MG63 (cell line): ENCODE measurements at places on chromosomes 11 and 22.

DNA sequence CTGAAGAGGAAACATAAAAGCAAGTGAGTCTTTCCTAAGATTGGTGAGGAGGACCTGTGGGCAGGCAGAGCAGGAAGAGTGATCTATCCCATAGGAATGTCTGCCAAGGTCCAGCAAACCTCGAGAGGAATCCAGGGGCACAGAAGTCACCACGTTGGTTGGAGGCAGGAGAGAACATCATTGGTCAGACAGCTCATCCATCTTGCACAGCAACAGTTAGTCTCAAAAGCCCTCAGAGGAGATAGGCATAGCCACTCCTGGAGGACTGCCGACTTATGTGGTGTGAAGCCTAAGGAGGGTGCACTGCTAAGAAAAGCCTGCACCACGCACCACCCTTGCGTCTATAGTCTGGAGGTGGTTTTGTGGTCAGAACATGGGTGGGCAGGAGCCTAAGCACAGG lies 109.1 kb downstream of the RASSF10 start:
- DNase-seq, result peak; percentile 87

DNA sequence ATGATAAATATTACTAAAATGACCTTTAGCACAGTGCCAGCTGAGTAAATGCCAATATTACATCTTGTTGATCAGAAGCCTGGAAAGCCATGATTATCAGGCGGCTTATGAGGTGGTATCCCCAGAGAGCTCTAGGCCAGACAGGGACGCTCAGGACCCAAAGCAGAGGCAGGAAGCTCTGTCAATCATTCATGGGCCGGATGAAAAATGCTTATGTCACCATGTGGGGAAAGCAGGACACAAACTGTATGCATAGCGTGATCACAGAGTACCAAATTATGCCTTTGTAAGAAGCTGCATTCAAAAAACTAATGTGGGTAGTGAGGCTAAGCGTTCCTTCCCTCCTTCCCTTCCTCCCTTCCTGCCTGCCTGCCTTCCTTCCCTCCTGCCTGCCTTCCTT lies 82.6 kb downstream of the TENM4 start:
- DNase-seq, result no peak

DNA sequence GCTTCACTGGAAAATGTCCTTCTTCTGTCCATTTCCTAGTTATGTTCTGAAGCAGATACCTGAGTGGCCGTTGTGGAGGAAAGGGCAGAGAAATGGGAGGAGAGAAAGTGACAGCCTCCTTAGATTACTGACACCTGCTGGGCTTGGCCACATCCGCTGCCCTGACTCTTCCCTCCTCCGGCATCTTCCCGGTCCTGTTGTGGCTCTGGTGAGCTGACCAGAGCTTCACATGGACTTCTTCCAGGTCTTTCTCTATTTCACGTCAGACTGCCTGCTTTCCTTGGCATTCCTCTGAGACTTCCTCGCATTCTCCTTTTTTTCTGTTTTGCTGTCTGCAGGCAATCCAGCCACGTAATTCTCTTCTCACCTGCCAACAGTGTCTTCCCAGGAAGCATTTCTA lies 138.7 kb upstream of the E2F8 start:
- peak; percentile 66 for DNase-seq

- no peak for DNase-seq
These were observed 452.9 kb downstream of the MN1 start for GRCh38 chr22:27348634-27349033.

DNA sequence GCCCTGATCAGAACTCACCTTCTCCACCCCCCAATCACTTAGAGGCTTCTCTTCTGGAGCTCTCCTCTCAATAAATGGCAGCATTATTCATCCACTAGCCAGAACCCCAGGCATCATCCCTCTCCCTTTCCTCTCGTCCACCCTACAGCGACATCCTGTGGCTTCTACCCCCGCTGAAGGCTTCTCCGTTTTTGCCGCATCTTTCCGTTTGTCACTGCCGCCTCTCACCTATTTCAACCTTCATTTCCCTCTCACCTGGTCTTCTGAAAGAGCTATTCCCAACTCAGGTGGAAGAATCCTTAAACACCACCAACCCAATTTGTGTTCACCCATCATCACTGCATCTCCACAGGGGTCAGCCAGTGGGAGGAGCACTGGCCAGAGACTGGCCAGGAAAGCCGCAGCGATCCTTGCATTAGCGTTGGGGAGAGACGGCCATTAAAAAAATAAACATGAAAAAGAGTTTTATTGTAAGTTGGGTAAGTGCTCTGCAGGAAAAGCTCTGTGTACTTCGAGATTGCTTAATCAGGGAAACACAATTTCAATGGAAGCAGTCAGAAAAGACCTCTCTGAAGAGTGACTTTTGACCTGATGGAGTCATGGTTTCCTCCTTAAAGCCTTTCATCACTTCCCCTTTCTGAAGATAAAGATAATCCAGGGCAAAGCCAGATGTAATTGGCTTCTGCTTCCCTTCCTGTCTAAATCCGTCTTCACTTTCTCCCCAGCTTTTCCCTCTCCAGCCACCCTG lies 36.7 kb downstream of the SPATA19 start:
- DNase-seq, result no peak

GRCh38 chr11:84817998-84818397 lies 809.1 kb downstream of the DLG2 start:
- peak; percentile 23 for DNase-seq

GRCh38 chr11:121482231-121483129 lies 29.7 kb upstream of the SORL1-AS1 start:
- DNase-seq, result no peak

DNA sequence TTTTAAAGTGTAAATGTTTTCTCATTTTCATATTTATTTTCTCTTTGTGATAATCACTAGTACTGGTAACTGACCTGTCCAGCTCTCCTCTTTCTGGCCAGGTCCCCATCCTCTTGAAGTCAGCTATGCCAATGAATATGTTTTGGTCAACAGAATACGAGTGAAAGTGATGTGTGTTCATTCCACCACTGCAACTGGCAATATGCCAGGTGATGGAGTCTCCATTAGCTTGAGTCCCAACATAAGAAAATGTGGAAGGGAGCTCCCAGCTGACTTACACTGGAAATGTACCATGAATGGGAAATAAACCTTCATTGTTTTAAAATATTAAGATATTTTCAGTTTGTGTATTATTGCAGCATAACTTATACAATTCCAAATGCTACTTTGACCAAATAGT lies 75.8 kb downstream of the CCDC34 start:
- no peak for DNase-seq

DNA sequence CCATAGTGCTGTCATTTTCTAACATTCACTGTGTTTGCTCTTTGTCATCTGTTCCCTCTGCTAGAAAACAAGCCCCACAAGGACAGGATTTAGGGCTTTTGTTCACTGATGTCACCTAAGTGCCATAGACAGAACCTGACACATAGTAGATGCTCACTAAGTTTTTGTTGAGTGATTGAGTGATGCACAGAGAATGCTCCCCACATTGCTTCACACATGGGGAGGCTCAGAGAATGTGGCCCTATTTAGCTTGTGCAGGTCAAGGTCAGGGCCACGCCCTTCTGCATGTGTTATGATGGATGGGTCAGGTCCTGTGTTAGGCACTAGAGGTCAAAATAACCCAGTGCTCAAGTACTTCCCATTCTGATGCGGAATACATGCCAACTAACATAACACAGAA lies 33.1 kb upstream of the TSKU start:
- DNase-seq, result no peak

DNA sequence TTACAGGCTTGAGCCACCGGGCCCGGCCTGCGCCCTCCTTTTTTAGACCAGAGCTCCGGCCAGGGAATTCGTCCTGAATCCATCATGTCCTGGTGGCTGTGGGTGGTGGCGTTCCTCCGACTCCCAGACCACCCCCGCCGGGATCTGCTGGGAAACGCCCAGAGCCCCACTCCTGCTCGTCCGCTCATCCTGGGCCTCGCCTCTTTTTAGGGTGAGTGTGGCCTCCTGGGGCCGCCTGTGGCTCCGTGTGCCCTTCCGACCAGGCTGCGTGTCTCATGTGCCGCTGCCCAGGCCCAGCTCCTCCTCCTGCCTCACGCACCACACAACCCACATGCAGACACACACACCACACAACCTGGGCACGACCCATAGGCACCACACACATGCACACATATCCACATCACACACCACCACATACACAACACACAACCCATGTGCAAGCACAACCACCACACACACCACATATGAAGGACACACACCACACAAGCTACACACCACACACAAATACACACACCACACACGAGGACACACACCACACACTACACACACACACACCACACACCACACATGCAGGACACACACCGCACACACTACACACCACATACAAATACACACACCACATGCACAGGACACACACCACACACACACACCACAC lies 946.2 kb downstream of the BRD1 start:
- no peak for DNase-seq

- no peak for DNase-seq
These were observed 33.6 kb downstream of the NEU3 start for GRCh38 chr11:75022296-75022695.

- peak; percentile 85 for DNase-seq
These were observed 85.2 kb downstream of the CCDC81 start for GRCh38 chr11:86459682-86460460.

DNA sequence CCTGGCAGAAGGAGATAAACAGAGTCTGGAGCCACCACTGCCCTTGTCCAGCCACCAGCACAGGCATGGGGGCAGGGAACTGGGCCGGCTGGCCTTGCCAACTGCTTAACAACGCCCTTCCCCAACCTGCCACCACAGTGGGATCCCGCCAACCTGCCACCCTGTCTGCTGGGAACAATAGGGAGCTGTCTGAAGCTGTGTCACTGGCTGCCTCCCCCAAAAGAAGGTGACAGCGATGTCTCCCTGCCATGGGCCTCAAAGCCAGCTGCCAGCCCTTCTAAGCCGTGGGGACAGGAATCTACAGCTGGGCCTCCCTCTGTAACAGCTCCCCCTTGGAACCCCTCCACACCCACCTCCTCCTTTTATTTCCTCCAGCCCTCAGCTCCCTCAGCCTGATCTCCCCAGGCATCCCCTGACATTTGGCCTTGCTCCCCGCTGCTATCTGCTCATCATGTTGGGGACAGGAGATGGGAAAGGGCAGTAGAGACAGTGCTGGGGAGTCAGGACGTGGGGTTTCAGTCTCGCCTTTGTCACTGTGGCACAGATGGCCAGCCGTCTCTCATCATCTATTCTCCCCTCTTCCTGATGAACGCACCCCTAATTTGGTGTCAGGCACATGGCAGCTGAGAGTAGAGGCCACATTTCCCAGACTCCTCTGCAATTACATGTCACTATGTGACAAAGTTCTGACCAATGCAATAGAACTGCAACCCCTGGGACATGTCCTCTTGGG lies 51.3 kb upstream of the PRDM11 start:
- no peak for DNase-seq

GRCh38 chr11:16587670-16588069 lies 150.8 kb upstream of the C11orf58 start:
- DNase-seq, result no peak

GRCh38 chr22:50608996-50609395 lies 8.4 kb downstream of the MAPK8IP2 start:
- DNase-seq, result no peak

DNA sequence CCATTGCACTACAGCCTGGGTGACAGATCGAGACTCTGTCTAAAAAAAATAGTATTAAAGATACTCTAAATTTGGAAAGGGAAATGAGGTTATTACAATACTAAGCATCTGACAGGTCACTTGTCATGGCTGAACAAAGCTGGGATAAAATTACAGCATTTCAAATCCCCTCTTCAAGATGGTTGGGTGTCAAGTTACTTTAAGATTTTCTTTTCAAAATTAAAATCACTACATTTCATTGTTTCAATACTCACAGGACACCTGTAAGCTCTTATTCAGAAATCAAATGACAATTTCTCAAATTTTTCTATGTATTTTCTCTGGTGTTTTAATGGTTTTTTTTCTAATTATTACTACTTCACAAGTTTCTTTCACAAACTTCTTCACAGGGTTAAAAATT lies 5.7 kb downstream of the TAF1D start:
- DNase-seq, result no peak

- peak; percentile 80 for DNase-seq
These were observed 84.9 kb downstream of the CTTN start for GRCh38 chr11:70483077-70483861.

DNA sequence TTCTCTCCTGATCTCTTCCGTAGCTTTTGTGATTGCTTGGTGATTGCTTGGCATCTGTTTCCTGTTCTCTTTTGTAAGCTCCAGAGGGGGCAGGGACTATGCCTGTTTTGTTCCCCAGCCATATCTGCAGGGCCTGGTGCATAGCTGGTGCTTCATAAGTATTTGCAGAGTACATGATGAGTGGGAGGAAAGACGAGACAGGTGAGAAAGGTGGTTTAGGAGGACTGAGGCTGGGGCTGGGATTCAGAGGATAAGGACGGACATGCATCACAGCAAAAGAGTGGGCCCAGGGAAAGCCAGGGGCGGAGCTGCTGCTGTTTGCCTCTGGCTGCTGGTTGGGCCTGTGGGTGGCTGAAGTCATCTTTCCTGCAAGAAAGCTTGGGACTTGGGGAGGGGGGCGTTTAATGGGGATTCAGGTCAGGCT lies 62.4 kb downstream of the DSCAML1 start:
- DNase-seq, result no peak

GRCh38 chr11:34787895-34788294 lies 128.3 kb downstream of the APIP start:
- DNase-seq, result no peak

- no peak for DNase-seq
These were observed 19.4 kb downstream of the RELT start for GRCh38 chr11:73395297-73396208.

- DNase-seq, result no peak
These were observed 11.2 kb downstream of the FOLR1 start for GRCh38 chr11:72203163-72203562.

DNA sequence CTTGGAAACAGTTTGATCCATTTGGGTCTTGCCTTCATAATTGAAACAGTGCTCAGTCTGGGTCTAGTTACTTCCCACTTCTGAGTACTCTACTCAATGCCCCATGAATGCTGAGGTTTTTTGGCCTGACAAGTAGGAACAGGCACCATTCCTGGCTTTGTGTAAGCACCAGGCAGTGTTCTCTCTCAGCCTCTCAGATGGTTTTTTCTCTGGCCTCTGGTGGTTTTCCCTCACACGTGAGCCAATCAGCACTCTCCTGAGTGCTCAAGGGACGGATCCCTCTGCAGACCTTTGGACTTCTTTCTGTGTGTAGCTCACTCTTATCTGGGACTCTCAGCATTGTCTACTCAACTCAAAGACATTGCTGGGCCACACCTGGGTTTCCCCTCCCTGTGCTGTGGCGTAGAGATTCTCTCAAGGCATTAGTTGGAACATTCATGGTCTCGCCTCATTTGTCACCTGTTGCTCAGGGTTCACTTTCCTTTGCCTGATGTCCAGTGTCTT lies 21.3 kb downstream of the SIK2 start:
- DNase-seq, result no peak

GRCh38 chr11:107688322-107688918 lies 23.4 kb downstream of the SLN start:
- no peak for DNase-seq

DNA sequence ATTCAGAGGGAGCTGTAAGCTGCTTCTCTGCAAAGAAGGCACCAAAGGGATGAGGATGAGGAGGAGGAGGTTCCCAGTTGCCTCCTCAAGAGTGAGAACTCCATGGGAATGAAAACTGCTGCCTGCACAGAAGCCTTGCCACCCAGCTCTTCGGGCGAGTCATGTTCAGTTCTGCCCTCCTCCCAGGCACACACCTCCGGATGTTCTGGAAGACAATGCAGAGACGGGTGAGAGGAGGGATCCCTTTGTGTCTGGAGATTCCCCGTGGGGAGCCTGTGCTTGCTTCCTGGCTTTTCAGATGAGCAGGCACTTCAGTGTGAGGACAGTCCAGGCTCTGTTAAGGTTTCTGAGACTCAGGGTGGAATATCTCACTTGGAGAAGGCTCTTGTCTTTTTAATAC lies 295.6 kb downstream of the DDX10 start:
- DNase-seq, result no peak

GRCh38 chr22:20244691-20245576 lies 23.2 kb downstream of the RTN4R start:
- DNase-seq, result no peak
